ENCODE measurements at places on chromosomes 5 and 9.
A peak's percentile ranks its signal among the peaks of the same experiment; 100 is the strongest.

DNA sequence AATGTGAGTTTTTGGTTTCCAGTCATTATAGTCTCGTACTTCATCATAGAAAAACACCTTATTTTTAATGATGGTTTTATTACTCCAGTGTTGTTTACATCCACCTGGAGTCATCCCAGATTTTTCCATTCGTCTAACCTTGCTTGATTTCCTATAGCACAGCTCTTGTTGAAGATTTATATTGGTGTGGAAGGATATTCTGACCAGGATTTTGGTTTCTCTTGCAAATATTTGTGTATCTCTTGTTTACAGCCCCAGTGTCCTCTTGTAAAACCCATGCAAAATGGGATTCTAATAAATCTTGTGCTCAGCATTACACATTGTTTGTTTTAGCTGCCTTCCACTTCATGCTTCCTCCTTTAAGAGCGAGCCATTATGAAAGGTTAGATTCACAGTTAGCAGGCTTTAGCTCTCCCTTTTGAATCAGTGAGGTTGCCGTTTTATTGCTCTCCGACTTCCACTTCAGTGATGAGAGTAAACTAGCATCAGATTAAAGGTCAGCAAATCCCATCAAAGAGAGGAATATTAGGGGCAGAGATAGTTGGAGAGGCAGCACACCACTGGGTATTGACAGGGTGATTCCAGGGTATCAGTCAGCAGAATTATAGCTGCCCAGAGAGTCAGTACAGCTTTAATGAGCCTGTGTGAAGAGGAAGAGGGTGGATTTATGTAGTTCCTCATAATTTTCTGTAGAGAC, 157.1 kb downstream of the PBX3 start:
- no peak for DNase-seq

DNA sequence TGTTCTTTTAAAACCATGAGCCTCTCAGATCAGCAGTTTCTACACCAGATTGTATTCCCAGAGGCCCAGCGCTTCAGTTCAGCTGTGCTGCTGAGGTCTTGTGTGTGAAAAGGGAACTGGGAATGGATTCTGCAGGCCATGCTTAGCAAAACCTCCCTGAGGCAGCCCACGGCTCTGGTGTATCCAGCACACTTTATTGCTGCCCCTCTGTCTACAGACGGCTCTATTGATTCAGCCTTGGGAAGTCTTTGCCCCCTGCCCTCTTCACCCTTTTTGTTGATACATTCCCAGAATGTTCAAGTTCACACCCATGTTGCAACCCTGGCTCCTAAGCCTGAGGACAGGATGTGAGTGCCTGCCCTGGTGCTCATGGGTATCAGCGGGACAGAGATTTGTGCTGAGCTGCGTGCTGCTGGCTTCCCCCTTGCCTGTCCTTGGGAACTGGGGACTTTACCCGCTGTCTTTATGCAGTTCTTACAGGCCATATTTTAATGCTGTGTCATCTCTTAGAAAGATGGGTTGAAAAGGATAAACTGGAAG, 37.3 kb downstream of the ARHGAP26 start:
- peak; percentile 14 for DNase-seq

DNA sequence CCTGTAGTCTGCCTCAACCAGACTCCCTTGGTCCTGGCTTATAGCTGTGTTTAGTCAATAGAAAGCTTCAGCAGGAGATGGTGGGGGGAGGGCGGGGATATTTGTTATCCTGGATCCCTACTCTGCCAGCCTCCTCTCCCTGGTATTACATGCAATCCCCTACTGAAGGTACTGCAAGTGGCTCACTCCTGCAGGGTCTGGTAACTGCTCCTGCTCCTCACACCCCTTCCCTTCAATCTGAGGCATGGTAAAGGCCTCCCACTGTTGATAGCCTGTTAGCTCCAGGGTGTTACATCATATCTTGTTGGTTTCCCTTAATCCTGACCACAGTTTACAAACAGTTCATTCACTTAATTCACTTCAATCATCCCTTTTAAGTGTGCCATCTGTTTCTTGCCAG, 137.5 kb downstream of the AP3B1 start:
- DNase-seq = no peak

GRCh38 chr5:103126557-103126956, 6.5 kb downstream of the PPIP5K2 start:
- DNase-seq = no peak

- no peak for DNase-seq
Measured at GRCh38 chr9:3516667-3517330, 9.0 kb downstream of the RFX3 start.

- peak; percentile 58 for DNase-seq
Measured at GRCh38 chr9:7216004-7216841, 458.4 kb downstream of the KDM4C start.

DNA sequence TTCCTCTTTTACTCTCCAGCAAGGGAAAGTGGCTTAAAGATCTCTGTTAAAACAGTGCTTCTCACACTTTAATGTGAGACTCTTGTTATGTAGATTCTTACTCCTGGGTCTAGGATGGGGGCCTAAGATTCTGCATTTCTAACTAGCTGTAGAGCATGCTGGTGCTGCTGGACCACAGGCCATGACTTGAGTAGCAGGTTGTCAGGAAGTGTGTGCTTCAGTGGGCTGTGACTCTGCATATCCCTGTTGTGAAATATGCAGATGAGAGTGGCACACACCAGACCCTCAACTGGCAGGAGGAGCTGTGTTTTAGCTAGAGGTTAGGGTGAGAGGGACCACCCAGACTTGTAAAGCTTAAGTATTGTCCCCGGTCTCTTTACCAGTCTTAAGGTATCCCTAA, 191.1 kb upstream of the DMRT1 start:
- DNase-seq = no peak

DNA sequence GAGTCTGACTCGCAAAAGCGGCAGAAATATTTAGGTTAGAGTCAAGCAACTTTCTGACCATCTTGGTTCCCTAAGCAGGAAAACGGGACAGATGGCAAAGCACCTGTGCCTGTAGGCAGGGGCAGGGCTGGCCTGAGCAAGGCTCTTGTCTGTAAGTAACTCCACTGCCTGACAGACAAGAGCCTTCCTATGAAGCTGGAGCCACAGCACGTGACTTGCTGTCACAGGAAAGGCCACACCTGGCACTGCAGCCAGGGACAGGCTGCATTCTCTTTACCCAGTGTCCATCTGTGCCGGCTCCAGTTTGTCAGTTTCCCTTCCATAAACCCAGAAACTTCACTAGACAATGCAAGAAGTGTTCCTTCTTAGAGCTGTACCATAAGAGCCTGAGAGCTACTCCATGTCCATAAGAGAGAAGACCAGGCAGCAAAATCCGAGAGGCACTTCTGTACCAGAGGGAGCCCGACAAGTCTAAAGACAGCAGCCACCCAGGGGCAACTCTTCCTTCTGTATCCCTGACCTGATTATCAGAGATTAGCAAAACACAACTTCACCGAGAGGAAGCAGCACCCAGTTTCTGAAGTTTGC, 78.1 kb downstream of the GPR21 start:
- DNase-seq = no peak

- DNase-seq = peak; percentile 96
Measured at GRCh38 chr9:12935714-12936113, 160.9 kb downstream of the LURAP1L start.

DNA sequence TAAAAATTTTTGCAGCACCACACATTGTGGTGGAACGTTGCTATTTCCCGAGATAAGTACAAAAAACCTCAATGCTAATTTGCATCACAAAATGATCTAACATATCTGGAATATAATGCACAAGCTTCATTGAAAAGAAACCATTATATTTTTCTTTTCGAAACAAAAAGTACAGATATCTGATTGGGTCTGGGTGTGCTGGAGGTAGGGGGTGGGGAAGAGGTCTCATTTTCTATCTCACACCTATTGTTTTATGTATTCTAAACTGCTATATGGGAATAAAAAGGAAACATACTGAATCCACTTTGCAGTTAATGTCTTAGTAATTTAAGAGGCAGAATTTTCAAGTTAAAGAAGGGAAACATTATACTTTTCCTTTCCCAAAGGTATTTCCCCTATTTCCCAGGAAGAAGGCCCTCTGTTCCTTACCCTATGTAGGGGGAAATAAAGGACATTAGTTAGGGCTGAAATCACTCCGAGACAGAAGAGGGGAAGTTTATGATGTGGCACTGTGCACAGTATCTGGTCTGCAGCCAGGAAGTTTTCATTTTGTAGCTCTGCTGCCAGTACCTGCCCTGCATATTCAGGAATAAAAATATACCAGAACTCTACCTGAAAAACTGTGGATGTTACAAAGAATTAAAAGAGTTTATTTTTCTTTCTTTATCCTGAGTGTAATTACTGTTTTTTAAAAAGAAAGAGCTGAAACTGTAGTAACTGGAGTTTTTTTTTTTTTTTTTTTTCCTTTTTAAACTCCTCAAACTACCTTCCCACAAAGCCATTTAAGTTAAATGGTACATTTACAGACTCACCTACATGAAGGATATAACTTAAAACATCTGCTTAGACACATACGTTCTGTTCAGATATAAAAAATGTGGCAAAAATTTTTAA, 7.4 kb downstream of the MEF2C start:
- DNase-seq = peak; percentile 35

DNA sequence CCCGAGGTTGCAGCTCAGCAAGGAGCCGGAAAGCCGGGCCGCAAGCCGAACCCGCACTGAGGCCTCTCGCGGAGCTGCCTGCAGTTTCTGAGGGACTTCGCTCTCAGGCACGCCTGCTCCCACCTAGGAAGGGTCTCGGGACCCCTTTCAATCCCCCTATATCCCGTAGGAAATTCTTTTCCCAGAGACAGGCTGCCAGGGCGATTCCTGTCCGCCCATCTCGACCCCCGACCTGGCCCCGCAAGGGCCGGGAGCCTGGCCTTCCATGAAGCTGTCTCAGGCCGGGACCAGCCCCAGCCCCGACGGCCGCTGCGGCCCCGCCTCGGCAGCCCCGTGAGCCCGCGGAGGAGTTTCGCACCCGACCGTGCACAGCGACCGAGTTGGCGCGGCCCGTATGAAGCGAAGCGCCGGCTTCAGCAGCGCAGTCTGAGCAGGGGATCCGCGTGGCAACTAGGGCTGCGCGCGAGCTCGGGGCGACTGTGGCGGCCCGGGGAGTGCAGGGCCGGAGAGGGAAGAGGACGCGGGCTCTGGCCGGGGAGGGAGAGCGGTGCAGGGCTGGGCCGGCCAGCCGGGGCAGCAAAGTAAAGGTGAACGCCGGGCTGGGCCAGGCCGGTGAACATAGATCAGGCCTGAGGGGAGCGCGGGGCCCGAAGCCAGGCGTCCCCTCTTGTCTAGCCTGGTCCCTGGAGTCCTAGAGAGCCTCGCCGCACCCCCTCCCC, 977 bp upstream of the PRDM12 start:
- DNase-seq = no peak

GRCh38 chr9:131722255-131722654, 17.6 kb downstream of the RAPGEF1 start:
- peak; percentile 32 for DNase-seq

DNA sequence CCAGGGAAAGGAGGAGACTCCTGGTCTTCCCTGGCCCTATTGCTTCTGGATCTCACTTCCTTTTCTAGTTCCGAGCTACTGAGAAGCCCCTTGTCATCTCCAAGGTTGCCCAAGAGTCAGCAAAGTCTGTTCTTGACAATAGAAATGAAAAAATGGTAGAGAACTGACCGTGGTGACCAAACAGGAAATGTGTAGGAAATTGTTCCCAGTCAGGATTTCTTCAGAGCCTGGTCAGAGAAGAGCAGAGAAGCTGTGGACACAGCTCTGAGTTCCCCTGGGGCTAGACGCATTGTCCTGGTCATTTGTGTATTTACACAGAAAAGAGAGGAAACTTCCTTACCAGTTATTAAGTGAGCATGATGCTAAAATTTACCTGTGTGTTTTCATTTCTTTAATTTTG, 35.6 kb downstream of the S1PR3 start:
- DNase-seq = peak; percentile 28

DNA sequence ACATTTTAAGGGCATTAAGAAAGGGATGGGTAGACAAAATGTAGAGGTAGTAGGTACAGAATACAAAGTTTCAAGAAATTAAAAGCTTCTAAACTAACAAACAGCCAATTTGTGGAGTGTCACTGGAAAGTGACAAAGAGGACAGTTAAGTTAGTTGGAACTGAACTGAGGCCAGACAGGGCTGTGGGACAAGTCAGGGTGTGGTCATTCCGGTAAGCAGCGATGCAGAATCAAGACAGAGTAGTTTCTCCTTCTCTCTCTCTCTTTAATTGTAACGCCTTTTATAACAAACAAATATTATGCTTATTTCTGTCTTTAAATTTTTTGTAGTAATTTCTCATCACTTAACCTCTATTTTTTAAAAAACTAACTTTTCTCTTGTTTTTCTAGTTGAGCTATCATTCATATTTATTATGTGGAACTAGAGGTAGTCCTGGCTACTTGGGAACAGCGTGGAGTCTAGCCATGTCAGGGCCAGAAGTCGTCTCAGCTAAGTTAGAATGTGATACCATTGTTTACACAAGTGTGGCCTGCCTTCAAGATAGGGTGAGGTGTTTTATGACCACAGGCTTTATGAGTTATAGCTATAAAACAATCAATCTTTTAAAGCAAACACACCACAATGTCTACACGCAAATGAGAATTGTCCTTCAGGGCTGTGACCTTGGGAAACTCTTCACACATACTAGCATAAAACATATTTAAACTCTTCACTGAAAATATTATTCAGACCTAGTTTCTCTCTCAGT, 115.3 kb upstream of the CDKN2B start:
- DNase-seq = no peak

- DNase-seq = no peak
Measured at GRCh38 chr5:109516390-109516789, 106.6 kb upstream of the PJA2 start.

DNA sequence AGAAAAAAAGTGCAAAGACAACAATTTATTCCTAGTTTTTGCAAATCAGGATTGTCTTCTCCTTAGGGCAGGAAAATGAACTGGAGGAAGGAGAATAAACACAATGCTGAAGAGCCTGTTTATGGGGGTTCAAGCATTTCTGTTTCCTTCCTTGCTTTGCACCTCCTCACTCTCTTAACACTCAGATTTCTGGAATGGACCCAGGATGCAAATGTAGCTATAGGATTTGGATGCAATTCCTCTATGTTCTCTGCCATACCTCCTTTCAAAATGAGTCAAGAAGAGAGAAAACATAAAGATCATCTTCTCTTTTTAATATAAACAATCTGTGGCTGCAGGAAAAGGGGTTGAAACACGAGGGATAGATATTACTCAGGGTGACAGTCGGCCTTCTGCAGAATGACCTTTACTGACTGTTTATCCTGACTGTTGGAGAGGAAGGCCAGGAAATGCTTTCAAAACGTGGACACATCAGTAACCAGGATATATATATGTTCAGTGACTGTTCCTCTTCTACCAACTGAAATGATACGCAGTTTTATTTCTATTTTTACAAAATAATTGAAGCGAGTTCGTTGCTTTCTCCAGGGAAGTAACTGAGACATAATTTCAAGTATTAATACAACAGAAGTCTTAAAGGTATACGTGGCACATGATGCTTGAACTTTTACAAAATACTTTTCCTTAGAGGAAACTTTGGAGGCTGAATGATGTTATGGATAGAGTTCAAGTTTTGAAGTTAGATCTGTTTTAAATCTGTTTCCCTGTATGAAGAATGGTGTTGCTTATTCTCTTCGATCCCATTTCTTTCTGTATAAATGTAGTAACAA, 44.4 kb downstream of the ACTBL2 start:
- peak; percentile 47 for DNase-seq

DNA sequence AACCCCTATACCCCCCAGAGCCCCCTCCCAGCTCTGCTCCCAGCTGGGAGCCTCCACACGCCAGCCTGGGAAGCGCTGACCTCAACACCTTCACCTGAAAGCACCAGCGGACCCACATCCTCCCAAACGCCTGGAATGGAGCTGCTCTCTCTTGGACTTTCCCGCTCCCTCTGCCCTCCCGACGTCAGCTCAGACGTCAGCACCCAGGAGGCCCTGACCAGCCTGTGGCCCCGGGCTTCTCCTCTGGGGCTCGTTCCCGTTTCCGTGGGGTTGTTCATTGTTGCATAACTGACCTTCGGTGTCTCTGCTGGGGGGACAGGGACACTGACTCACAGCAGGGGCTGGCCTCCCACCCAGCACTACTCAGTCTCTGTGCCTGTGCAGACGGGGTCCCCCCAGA, 35.0 kb upstream of the SLC6A3 start:
- peak; percentile 54 for DNase-seq

Measured in cardiac fibroblast (primary cell).